ENCODE measurements at places on chromosomes 5 and 9.

DNA sequence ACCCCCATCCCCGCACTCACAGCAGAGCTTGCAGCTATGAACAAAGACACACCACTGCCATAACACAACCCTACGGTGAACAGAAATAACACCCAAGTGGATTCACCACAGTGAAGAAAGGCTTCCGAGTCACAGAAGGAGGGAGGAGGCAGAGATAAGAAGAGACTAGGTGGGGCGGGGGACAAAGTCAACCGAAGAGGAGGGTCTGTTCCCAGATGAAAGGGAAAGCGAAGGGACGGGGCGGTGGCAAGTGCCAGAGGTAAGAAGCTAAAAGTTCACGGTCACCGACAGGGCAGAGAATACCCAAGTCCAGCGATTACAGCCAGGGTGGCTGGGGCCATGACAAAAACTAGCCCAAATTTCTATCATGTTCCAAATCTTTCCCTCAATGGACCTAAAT lies 21.0 kb downstream of the EPB41L4B start:
- no peak for DNase-seq

DNA sequence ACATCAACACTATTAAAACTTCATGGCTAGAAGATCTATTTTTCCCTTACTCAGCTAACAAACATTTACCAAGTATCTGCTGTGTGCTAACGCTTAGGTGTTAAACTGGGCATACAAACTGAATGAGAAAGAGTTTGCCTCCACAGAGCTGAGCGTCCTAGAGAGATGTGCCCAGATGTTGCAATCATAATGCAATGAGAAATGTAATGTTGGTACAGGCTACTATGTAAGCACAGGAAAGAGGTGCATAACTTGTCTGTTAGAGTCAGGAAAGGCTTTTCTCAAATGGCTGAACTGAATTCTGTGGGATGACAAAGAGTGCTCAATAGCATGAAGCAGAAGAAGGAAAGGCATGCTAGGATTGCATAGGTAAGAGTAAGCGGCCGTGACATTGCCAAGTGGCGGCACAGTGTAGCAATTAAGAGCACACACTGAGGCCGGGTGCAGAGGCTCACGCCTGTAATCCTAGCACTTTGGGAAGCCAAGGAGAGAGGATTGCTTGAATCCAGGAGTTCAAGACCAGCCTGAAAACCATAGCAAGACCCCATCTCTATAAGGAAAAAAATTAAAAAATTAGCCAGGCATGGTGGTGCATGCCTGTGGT lies 137.8 kb downstream of the MEF2C start:
- DNase-seq: no peak

DNA sequence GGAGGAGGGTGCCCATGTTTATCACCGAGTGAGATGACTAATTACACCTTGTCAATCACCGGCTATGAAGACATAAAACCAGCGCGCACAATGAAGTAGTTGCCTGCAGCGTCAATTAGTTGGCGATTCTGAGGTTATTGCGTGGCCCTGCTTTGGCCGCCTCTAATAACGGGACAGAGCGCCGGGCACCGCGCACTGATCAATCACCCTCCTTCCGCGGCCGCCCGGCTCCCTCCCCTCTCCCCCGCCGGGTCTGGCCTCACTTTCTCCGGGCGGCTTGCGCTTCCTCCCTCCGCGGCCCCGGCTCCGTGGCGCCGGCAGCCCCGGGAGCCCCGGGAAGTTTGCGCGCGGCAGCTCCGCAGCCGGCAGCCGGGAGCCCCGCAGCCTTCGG lies 3.3 kb upstream of the LHX2 start:
- DNase-seq: no peak

GRCh38 chr5:134582281-134582680 lies 50.3 kb downstream of the SAR1B start:
- DNase-seq: no peak

DNA sequence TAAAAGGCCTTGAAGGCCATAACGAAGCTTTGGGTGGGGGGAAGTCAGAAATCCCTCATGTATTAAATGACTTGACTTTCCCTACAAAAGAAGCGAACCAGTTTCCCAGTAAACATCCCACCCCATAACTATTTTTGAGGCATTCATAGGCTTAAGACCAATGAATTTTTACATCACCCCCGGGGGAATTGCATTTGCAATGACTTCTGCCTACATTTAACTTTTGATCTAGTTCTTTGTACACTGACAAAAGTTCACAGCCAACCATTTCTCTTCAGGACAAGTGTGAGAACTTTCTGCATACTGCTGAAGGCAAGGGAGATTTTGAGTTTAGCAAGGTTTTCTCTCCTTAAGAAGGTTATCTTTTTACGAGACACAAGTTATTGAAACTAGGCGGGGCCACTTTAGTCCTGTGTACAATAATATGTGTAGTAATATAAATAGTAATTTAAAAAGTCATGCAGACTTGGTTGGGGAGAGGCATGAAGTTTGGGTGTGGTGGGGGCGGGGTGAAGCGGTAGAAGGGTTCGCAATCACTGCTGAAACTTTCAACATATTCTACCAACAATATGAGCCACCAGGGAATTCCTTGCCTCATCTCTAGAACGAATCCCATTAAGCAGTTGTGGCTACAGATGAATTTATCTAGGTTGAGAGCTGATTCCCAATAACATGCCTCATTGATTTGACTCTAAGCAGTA lies 2.5 kb downstream of the TJP2 start:
- no peak for DNase-seq

- DNase-seq: no peak
Observed at GRCh38 chr5:107919969-107920368, 249.2 kb upstream of the EFNA5 start.

- DNase-seq: peak; percentile 94
Observed at GRCh38 chr5:77775790-77776553, at the start of gene TBCA. Gene TBCA (minus strand): TSS chr5:77776339. CDS start chr5:77776257, 82 bp downstream.

DNA sequence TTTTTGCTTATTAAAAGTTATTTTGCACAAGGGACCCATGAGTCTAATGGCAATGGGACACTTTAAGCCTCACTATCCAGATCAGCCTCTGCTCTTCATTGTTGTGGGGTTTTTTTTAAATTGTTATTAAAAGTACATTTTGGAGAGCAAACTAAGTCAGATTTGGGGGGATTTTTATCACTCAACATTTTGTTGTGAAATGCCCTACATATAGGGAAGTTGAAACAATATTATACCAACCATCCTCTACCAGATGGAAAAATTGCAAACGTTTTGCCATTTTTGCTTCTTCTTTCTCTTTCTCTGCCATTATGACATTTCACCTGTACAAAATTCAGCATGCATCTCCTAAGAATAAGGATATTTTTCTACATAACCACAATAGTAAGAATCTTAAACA lies 75.3 kb downstream of the SLC1A3 start:
- DNase-seq: no peak

DNA sequence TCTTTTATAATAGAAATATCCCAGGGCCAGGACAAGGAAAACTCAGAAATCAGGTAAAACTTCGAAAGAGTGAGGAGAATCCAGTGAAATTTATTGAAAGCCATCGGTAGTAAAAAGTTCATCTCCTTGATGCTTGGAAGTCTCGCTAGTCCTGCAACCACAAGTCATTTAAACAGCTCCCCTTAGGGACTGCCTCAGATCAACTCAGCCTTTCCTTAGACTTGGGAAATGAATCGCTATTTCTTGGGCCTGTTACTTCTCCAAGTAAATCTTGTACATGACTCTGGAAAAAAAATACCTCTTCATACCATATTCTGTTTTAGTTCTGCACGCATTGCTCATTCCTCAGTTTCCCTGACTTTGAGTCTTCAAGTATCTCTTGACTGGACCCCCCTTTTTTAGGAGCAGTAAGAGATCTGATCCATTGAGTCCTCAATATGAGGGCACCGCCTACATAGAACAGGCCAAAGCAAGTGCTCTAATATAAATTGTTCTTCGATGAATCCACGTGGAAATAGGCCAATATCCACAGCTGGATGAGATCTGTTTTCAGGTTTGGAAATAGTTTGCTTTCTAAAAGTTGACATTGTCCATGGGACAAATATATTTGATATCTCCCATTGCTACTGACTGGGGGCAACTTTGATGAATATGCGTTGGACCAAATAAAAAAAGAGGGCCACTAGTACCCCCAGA lies 114.2 kb downstream of the PRDM6 start:
- no peak for DNase-seq

- DNase-seq: no peak
Observed at GRCh38 chr5:173679909-173680630, 63.6 kb upstream of the BOD1 start.

DNA sequence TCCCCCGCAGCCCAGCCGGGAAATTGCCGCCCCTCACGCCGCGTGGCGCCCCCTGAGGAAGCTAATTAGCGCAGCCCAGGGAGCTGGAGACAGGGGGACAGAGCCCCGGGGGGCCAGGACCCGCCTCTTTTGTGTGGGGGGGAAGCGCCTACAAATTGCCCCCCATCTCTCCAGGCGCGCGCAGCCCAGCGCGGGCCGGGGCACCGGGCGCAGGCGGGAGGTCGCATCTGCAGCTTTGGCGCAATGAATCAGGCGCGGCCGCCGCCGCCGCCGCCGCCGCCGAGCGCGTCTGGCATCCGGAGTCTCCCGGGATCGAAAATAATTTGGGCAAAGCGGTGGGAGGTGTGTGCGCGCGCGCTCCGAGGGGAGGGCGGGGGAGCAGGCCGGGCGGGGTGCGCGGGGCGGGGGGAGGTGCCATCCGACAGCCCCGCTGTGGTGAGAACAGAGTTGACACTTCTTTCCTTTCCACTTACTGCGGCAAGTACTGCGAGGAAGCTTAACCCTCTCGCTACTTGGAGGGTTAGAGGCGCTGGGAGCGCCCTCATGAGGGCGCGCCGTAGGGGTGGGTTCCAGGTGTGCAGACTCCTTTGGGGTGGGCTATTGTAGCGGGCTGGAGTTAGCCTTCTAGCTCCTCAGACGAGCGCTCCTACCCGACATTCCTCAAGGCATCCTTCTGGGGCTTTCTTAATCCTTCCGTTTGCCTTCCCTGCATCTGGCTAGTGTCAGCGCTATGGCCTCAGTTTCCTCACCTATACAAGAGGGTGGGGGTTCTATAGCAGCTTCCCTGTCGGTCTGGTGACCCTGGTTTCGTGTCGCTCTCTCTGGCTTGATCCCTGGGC lies 63.1 kb downstream of the CXXC5 start:
- DNase-seq: peak; percentile 62

- DNase-seq: peak; percentile 42
Observed at GRCh38 chr5:137073189-137073588, 425.9 kb downstream of the SPOCK1 start.

- no peak for DNase-seq
Observed at GRCh38 chr5:151461312-151461711, 13.9 kb downstream of the SLC36A1 start.

GRCh38 chr5:76972689-76973088 lies 19.8 kb downstream of the CRHBP start:
- DNase-seq: no peak

DNA sequence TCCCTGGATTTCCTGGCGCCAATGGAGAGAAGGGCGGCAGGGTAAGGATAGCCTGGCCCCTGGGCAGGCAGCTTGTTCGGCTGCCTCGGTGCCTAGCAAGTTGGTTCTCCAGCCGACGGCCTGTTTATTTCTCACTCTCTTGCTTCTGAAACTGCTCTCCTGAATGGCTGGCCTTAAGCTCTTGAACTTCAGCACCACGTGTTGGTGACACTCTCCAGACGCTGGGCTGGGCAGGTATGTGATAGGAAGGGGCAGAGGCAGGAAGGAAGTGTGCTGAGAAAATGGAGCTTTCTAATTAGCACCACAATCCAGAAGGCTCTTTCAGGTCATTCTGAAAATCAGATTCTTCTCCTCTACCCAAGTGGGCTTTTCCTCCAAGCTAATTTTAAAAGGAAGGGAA lies 91.4 kb upstream of the FCN2 start:
- no peak for DNase-seq

GRCh38 chr5:168270476-168270875 lies 21.0 kb upstream of the WWC1 start:
- no peak for DNase-seq

- no peak for DNase-seq
Observed at GRCh38 chr9:105307591-105308130, 63.2 kb downstream of the SLC44A1 start.

DNA sequence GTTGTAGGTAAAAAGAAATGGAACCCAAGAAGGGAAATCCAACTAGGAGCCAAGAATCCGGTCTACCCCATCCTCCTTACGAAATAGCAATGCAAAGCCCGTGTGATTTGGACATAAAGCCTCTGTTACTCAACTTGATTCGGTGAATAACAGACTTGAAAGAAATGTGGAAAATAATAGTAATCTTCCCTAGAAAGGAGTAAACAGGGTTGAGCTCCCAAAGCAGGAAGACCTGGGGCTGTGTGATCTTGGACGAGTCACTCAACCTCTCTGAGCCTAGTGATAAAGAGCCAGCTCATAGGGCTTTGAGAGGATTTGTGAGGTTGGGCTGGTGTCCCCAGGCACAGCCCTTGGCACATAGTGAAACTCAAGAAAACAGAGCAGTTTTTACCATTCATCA lies 42.7 kb upstream of the IL17B start:
- DNase-seq: peak; percentile 27

DNA sequence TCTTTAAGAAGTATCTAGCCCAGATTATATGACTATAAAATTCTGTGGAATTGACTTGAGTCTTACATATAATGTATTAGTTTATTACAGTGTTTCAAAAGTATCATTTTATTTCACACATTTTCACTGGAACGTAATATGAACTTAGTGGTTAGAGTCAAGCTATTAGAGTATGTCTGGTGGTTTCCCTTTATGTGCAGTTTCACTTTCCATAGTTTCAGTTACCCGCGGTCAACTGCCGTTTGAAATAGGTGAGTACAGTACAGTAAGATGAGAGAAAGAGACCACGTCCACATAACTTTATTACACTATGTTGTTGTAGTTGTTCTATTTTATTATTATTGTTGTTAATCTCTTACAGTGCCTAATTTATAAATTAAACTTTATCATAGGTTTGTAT lies 50.5 kb downstream of the COMMD10 start:
- no peak for DNase-seq
